Memory B cell (primary cell): ENCODE measurements at places on chromosomes 5 and 9.

- no peaks in the 10 kb centered on the region for H3K27me3 ChIP-seq
- peaks cover 2% of the 10 kb centered on the region for H3K36me3 ChIP-seq
- peaks cover 7% of the 10 kb centered on the region for H3K4me1 ChIP-seq
- no peak overlapping the region for H3K27ac ChIP-seq
Observed at GRCh38 chr5:142939884-142940283, 169.7 kb downstream of the ARHGAP26 start.

DNA sequence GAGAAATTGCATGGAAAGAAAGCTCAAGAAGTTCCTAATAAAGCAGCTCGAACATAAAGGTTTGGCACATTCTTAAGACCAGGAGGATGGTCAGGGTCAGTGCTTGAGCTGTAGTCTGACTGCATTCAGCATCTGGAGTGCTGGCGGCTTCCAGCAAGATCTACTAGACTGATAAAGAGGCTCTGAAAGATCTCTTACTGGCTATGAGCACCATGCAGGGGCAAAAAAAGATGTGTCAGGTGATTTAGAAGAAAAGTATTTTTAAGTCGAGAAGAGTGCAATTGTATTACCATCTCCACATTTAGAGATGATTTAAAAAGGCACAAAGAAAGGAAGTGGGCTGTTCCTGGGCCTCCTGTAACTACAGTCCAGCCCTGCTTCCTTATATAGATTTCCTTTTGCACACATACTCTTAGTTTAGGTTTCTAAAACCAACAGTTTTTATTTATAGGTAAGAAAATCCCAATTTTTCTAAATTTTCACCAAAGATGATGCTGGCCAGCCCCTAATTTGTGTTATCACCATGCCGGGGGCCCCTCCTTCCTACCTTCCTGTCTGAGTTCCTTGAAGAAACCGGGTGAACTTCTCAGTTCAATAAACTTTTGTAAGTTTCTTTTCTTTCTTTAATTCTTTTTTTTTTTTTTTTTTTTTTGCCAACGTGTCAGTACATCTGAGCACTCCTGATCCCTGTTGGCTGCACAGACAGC, 65.9 kb upstream of the PLPP1 start:
- H3K4me1 ChIP-seq, result peaks cover 7% of the 10 kb centered on the region
- no peak overlapping the region for H3K4me3 ChIP-seq
- H3K27me3 ChIP-seq, result peaks cover 2% of the 10 kb centered on the region
- no peak for DNase-seq
- no peak overlapping the region for H3K27ac ChIP-seq
- H3K36me3 ChIP-seq, result no peaks in the 10 kb centered on the region

DNA sequence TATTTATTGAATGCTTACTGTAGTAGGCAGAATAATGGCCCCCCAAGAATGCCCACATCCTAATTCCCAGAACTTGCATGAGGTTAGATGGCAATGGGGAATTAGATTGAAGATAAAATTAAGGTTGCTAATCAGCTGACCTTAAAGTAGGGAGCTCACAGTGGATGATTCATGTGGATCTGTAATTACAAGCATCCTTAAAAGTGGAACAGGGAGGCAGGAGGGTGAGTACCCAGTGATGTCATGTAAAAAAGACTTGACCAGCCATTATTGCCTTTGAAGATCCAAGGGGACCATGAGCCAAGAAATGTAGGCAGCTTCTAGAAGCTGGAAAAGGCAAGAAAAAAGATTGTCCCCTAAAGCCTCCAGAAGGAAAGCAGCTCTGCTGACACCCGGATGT, 71.4 kb downstream of the GABBR2 start:
- H3K36me3 ChIP-seq, result no peaks in the 10 kb centered on the region
- no peaks in the 10 kb centered on the region for H3K4me1 ChIP-seq
- peaks cover 5% of the 10 kb centered on the region for H3K27me3 ChIP-seq
- no peak for DNase-seq
- H3K4me3 ChIP-seq, result no peak overlapping the region
- H3K27ac ChIP-seq, result no peak overlapping the region

DNA sequence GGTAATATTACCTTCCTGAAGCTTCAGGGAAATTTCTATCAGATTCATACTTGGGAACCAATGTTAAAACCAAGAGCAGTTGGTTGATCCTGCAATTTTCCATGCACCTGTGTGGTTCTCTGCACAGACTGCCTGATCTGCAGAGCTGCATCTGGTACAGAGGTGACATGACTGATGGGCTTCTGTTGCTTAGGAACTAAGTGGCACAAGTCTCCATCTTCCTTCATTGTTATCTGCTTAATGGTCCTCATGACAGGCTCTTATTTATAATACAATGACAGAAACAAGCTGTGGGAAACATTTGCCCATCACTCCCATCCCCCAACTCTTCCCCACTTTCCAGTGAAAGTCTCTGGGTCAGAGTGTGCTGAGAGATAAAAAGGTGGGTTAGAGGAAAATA, 799.1 kb downstream of the TAF11L14 start:
- no peak overlapping the region for H3K4me3 ChIP-seq
- H3K36me3 ChIP-seq, result no peaks in the 10 kb centered on the region
- no peak for DNase-seq
- no peaks in the 10 kb centered on the region for H3K4me1 ChIP-seq
- no peaks in the 10 kb centered on the region for H3K27me3 ChIP-seq

DNA sequence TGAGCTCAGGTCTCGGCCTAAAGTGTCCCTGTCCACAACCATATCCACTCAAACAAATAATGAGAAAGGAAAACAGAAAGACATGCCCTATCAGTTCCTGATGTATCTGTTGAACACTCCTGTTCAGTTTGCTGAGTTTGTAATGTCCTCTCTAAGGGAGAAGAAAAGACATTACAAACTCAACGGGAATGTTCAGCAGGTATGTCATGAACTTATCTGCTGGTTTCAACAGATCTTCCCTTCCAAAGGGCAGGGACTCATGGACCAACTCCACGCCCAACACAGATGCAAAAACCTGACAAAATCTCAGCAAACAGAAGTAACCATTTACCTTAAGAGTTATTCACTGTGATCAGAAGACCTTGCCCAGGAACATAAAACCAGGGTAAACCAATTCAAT, 23.7 kb downstream of the BICD2 start:
- peak overlapping the region; percentile 44 for H3K4me3 ChIP-seq
- no peaks in the 10 kb centered on the region for H3K36me3 ChIP-seq
- peaks cover 67% of the 10 kb centered on the region for H3K4me1 ChIP-seq
- no peaks in the 10 kb centered on the region for H3K27me3 ChIP-seq
- peak overlapping the region; percentile 65 for H3K27ac ChIP-seq

- no peak overlapping the region for H3K27ac ChIP-seq
- H3K27me3 ChIP-seq, result no peaks in the 10 kb centered on the region
- DNase-seq, result no peak
- no peaks in the 10 kb centered on the region for H3K4me1 ChIP-seq
Observed at GRCh38 chr9:106602344-106602743, 260.6 kb upstream of the ZNF462 start.

GRCh38 chr9:133833388-133834025, 95.4 kb upstream of the SARDH start:
- H3K27ac ChIP-seq, result no peak overlapping the region
- DNase-seq, result no peak
- H3K27me3 ChIP-seq, result no peaks in the 10 kb centered on the region
- peaks cover 10% of the 10 kb centered on the region for H3K36me3 ChIP-seq
- peaks cover 28% of the 10 kb centered on the region for H3K4me1 ChIP-seq
- H3K4me3 ChIP-seq, result no peak overlapping the region

GRCh38 chr9:131419026-131419614, 25.2 kb downstream of the PRRC2B start:
- peaks cover 16% of the 10 kb centered on the region for H3K36me3 ChIP-seq
- no peaks in the 10 kb centered on the region for H3K27me3 ChIP-seq
- H3K4me1 ChIP-seq, result peaks cover 64% of the 10 kb centered on the region
- no peak for DNase-seq

GRCh38 chr9:4741365-4742089, 525 bp upstream of the AK3 start:
- DNase-seq, result no peak
- H3K27me3 ChIP-seq, result no peaks in the 10 kb centered on the region
- H3K4me1 ChIP-seq, result peaks cover 15% of the 10 kb centered on the region
- peak overlapping the region; percentile 76 for H3K27ac ChIP-seq
- peak overlapping the region; percentile 86 for H3K4me3 ChIP-seq
- H3K36me3 ChIP-seq, result no peaks in the 10 kb centered on the region

- H3K27ac ChIP-seq, result no peak overlapping the region
- H3K36me3 ChIP-seq, result no peaks in the 10 kb centered on the region
- peaks cover 24% of the 10 kb centered on the region for H3K27me3 ChIP-seq
- H3K4me1 ChIP-seq, result no peaks in the 10 kb centered on the region
- H3K4me3 ChIP-seq, result no peak overlapping the region
- no peak for DNase-seq
Observed at GRCh38 chr9:137969685-137970084, 92.1 kb downstream of the CACNA1B start.

GRCh38 chr9:20473515-20474013, 148.7 kb downstream of the MLLT3 start:
- DNase-seq, result no peak
- no peaks in the 10 kb centered on the region for H3K27me3 ChIP-seq
- H3K4me3 ChIP-seq, result no peak overlapping the region
- H3K36me3 ChIP-seq, result no peaks in the 10 kb centered on the region
- H3K4me1 ChIP-seq, result no peaks in the 10 kb centered on the region

GRCh38 chr5:168809218-168809617, 230.1 kb upstream of the PANK3 start:
- DNase-seq, result no peak
- H3K4me3 ChIP-seq, result no peak overlapping the region
- H3K4me1 ChIP-seq, result no peaks in the 10 kb centered on the region
- no peaks in the 10 kb centered on the region for H3K36me3 ChIP-seq
- H3K27me3 ChIP-seq, result peaks cover 7% of the 10 kb centered on the region

GRCh38 chr5:72353046-72353445, 32.9 kb downstream of the PTCD2 start:
- no peak overlapping the region for H3K27ac ChIP-seq
- H3K27me3 ChIP-seq, result no peaks in the 10 kb centered on the region
- H3K36me3 ChIP-seq, result peaks cover 12% of the 10 kb centered on the region
- DNase-seq, result no peak
- H3K4me3 ChIP-seq, result no peak overlapping the region
- peaks cover 4% of the 10 kb centered on the region for H3K4me1 ChIP-seq

GRCh38 chr9:137267933-137268355, 9.6 kb upstream of the TOR4A start:
- peak overlapping the region; percentile 54 for H3K27ac ChIP-seq
- peaks cover 25% of the 10 kb centered on the region for H3K4me1 ChIP-seq
- H3K36me3 ChIP-seq, result peaks cover 6% of the 10 kb centered on the region
- peak overlapping the region; percentile 87 for H3K4me3 ChIP-seq

DNA sequence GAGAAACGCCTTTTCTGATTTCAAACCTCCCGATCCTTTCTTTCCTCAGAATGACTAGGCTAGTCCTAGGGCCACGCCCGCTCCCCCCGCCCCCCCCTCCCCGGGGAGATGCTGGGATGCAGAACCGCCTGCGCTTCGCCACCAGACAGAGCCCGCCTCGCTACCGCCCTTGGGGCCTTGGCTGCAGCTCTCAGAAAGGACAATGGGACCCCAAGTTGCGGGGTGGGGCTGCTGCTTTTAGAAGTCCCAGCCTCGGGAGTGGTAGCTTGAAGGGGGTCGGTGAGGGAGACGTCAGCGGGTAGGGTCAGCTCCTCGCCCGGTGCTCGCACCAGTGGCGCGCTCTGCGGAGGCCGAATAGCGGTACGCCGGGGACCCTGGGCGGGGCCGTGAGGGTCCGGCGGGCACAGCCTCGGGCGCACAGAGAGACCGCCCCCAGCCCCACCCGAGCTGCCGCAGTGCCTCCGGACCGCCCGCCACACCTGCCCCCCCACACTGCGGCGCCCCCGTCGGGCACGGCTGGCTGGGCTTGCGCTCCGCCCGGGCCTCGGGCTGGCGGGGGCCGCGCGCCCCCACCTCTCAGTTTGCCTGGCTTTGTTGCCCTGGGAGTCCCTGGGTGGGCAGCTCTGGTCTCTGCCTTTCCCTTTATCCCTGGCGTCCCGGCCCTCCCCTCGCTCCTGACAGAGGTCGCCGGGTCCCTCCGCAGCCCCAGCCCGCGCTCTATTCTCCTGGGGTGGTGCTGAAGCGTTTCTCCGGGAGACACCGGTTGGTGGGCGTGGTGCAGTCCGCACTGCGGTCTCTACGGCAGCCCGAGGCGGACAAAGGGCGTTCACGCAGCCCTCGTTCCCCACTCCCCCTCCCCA, 1.2 kb downstream of the MAP1B start:
- H3K27me3 ChIP-seq, result peaks cover 29% of the 10 kb centered on the region
- H3K27ac ChIP-seq, result no peak overlapping the region
- H3K4me3 ChIP-seq, result peak overlapping the region; percentile 81
- no peak for DNase-seq
- peaks cover 11% of the 10 kb centered on the region for H3K4me1 ChIP-seq

GRCh38 chr5:38463634-38464521, 92.6 kb downstream of the LIFR start:
- no peak overlapping the region for H3K4me3 ChIP-seq
- no peaks in the 10 kb centered on the region for H3K4me1 ChIP-seq
- H3K27me3 ChIP-seq, result peaks cover 19% of the 10 kb centered on the region
- no peak overlapping the region for H3K27ac ChIP-seq
- H3K36me3 ChIP-seq, result no peaks in the 10 kb centered on the region
- no peak for DNase-seq

DNA sequence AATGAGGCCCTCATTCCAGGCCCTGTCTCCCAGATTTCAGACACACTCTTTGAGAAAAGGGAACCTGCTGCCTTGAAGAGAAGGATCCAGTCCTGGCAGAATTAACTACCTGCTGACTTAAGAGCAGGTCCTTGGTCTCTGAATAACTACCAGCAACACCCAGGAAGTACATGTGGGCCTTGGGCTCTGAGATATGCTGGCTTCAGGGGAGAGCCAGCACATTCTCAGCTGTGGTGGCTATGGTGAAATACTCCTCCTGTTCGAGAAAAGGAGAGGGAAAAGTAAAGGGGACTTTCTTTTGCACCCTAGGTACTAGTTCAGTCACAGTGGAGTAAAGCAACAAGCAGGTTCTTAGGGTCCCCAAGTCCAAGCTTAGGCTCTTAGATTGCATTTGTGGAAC, 120.0 kb downstream of the HMHB1 start:
- no peak for DNase-seq
- peaks cover 3% of the 10 kb centered on the region for H3K27me3 ChIP-seq
- H3K4me1 ChIP-seq, result no peaks in the 10 kb centered on the region
- no peak overlapping the region for H3K4me3 ChIP-seq

- H3K27me3 ChIP-seq, result no peaks in the 10 kb centered on the region
- no peaks in the 10 kb centered on the region for H3K36me3 ChIP-seq
- no peak for DNase-seq
Observed at GRCh38 chr5:3340471-3340870, 255.2 kb upstream of the IRX1 start.

GRCh38 chr9:33995449-33995848, 53.2 kb downstream of the UBAP2 start:
- no peak overlapping the region for H3K4me3 ChIP-seq
- H3K36me3 ChIP-seq, result peaks cover 16% of the 10 kb centered on the region
- H3K4me1 ChIP-seq, result no peaks in the 10 kb centered on the region
- no peaks in the 10 kb centered on the region for H3K27me3 ChIP-seq
- DNase-seq, result no peak
